ENCODE measurements at places on chromosomes 13 and 19. TPM values are rescaled to one million over a fixed set of nuclear protein-coding genes. Genes with fewer than 3 reads are reported as not detected.
A peak's percentile ranks its signal among the peaks of the same experiment; 100 is the strongest.

DNA sequence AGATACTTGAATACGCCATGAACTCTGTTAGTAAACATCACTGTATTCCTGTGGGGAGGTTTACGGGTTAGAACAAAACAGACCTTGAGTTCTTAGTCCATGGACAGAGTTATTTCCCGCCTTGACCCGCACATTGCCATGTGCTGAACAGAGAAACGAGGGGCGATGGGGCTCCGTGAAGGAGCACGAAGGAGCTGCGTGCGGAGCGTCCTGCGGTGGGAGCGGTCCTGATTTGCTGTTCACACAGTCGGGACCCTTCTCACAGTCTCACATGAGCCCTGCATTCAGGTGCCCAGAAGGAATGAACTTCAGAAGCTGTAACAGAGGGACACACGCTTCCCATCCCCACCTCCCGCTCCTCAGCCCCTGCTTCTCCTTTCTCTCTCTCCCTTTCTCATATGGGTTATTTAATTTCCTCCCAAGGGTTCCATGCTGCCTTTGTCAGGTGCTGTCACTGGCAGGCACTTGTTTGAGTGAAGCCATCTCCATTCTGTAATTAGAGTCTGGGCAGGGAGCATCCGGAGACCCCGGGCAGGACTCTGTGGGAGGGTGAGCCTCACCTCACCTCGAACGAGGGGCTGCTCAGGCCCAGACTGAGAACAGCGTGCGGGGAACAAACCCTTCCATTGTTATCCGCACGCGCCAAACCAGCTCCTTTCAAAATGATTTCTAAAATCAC is 76.9 kb downstream of the TEX29 start:
- DNase-seq, result no peak

- DNase-seq, result peak; percentile 62
Observed at GRCh38 chr13:76848596-76848995, 37.6 kb downstream of the KCTD12 start.

The SERP2 gene
- total RNA-seq, result 14.6 TPM

GRCh38 chr13:95703576-95703975 is 26.6 kb downstream of the DNAJC3 start:
- DNase-seq, result no peak

DNA sequence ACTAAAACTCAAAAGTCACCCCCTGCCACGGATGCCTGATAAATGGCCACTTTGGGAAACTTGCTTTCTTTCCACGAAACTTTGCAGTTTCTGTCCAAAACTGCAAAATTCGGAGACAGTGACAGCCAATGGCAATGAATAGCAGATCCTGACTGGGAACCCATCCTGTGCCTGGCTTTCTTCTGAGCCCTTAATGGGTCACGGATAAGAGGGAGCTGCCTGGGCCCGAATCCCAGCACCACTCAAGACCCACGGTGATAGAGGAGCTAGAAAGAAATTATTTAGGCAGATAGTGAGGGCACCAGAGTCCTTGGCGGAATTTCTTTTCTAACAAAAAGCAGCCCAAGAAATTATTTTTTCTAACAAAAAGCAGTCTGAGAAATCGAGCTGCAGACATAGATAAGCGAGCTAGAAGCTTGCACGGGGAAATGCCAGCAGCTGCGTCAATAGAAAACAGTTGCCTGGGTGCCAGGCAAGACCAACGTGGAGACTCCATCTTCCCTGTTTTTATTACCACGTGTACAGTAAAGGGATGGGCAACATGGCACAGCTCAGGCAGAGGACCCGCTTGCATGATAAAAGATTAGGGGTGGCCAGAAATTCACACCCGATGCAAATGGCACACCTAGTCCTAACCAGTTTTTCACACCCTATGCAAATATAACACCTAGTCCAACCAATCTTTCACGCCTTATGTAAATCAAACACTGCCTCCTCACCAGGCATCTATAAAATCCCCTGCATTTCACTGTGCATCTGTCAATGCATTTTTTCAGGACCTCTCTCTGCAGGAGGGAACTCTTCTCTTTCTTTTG is 7.1 kb upstream of the HSH2D start:
- DNase-seq, result no peak

- DNase-seq, result no peak
Observed at GRCh38 chr13:99307247-99307646, at the start of gene GPR183. Gene GPR183, minus strand, starts transcription at chr13:99307399. Its CDS starts 11,254 bp downstream, at chr13:99296145.

GRCh38 chr13:60152114-60152513 is 11.6 kb downstream of the DIAPH3 start:
- no peak for DNase-seq

The TEX101 gene
- total RNA-seq, result not detected

The ELSPBP1 gene
- not detected for total RNA-seq

DNA sequence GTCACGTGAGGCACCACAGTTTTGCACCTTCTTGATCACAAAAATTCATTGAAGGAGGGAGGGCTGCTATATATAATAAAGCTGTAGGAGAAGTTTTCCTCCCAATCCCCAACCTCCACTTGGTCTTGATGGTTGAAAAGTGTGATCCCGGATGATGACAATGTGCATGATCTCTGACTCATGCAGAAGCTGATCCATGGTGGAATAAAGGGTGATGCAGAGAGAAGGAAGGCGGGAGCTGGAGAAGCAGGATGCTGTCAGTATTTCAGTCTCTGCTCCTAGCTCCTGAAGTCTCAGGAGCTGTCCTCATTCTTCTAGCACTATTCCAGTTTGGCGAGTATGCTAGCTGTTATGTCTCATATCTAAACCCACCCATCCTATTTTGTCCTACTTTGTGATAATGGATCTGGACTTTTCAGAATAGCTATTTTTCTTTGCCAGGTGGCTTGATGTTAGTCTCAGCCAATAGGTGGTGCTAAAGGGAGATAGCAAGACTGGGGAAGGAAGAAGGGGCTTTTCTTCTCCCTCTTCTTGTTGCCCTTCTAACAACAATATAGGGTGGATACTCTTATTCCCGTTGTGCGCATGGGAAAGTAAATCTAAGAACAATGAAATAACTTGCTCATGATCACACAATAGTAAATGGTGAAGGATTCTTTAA is 65.6 kb upstream of the HTR2A start:
- DNase-seq, result no peak

The GPR183 gene
- 14.8 TPM for total RNA-seq

- DNase-seq, result no peak
Observed at GRCh38 chr13:112969692-112970338, 801 bp downstream of the MCF2L start.

- no peak for DNase-seq
Observed at GRCh38 chr19:32720216-32720935, 809 bp downstream of the TDRD12 start.

GRCh38 chr13:39920613-39921012 is 265.2 kb downstream of the COG6 start:
- no peak for DNase-seq

The GNA15 gene
- total RNA-seq, result 4.3 TPM

DNA sequence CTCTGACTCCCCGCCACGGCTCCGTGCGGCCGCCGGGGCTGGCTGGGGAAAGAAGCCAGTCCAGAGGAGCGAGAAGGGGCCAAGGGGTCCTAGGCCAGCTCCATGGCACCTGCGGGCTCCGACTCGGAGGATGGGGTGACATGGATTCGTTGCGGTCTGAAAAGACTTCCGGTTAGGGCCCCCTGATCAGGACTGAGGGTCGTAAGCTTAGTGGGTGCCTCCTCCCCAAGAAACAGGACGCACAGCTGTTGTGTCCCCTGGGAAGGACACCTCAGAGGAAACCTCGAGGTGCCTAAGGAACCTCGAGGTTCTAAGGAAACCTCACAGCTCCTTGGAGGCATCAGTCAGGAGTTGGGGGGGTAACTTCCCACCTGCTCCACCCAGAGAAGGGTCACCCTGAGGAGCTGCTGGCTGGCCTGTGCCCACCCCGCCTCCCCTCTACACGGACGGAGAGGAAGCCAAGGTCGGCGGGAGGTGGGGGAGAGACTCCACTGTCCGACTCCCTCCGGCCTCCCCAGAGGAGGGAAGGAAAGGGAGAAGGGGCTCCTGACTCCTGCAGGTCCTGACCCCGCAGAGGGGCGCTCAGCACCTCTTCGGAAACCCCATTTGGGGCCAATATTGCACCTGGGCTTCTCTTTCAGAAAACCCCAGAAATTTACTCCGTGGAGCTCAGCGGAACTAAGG is 855 bp downstream of the ATP12A start:
- DNase-seq, result no peak

The CABP5 gene
- total RNA-seq, result not detected

The BAX gene
- total RNA-seq, result 36.1 TPM

The SBSN gene
- not detected for total RNA-seq

- no peak for DNase-seq
Observed at GRCh38 chr13:113553511-113554332, 30.8 kb upstream of the TFDP1 start.

DNA sequence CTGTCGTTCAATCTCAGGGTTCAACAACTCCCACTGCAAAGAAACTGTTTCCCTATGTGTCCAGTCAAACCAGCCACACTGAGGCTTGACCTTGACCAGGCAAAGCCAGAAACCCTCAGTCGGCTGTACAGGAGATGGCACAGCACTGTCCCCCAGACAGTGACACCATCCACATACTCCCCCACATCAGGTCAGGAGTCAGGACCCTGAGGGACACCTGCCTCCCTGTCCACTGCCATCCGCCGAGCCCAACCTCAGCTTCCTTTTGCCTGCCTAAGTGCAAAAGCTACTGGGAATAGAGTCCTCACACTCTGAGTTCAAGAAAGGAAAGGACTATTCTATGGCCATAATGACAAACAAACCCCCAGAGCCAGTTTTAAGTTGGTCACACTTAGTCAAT is 66.8 kb downstream of the ATP7B start:
- DNase-seq, result no peak

The FXYD1 gene
- 393 TPM for total RNA-seq

- DNase-seq, result no peak
Observed at GRCh38 chr19:17495639-17496296, 15.7 kb upstream of the PGLS start.

DNA sequence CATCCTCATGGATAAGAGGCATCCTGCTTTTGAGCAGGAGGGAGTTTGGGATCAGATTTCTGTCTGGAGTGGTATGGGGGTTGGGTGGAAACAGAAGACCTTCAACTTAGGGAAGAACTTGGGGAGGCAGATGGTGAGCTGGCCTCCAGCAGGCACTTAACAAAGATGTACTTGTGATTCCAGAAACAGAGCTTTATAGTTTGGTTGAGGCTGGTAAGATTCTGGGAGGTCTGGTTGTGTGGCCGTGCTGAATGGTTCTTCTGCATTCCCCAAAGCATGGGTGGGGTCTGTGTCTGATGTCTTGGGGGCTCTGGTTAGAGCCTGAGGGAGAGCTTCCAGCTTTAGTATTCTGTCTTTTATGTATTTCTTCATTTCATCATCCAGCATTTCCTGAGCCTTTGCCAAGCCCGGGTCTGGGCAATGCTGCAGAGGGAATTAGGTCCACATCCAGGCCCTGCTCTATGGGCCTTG is 4.8 kb downstream of the MEGF8 start:
- no peak for DNase-seq

DNA sequence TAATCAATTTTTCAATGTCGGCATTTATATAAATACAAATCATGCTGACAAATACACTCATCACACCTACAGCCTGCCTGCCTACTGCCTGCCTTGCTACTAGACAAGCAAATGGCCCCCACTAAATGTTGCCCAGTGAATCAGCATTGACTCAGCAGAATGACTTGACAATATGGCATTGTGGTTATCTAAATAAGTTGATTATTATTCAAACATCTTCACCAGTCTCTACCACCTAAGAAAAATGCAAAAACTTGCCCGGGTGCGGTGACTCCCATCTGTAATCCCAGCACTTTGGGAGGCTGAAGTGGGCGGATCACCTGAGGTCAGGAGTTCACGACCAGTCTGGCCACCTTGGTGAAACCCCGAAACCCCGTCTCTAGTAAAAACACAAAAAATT is 296.1 kb downstream of the PCDH9 start:
- DNase-seq, result no peak

DNA sequence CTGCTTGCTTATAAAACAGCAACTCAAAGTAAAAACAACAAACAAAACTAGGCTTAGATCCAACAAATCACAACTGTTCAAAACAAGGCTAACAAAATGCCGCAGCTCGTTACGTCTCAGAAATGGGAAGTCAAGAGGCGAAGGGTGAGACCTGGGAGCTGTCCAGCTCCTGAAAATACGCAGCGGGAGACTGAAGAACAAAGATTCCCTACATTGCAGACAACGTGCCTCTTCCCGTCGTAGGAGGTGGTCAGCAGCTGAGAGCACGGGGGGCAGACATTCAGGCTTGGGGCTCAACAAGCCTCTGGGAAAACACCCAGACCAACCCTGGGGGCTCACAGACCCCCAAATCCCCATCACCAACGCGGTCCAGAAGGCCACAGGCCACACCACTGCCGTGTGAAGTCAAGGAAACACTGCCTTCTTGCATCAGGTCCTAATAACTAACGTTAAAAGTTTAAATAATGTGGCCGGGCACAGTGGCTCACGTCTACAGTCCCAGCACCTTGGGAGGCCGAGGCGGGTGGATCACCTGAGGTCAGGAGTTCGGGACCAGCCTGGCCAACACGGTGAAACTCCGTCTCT is 13.5 kb downstream of the PLPP2 start:
- no peak for DNase-seq

The MCEMP1 gene
- total RNA-seq, result 1.7 TPM

The PGLYRP2 gene
- not detected for total RNA-seq

The SIGLEC5 gene
- 0.71 TPM for total RNA-seq

- DNase-seq, result peak; percentile 60
Observed at GRCh38 chr19:44845286-44845611, 848 bp upstream of the NECTIN2 start.

DNA sequence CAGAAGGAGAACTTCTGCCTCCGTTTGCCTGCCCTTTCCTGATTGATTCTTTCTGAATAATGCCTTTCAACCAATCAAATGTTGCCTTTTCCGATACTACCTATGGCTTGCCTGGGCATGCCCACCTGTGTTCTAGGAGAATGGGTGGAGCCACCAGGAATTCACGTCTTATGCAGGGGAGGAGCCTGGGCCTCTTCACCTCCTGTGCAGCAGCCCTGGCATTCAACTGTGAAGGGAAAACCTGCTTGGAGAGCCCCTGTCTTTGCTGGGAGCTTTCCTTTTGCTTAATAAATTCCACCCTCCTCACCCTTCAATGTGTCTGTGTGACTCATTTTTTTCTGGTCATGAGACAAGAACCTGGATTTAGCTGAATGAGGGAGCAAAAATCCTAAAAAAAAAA is 730.7 kb downstream of the UQCRFS1 start:
- no peak for DNase-seq

The ZNF813 gene
- 1.5 TPM for total RNA-seq

DNA sequence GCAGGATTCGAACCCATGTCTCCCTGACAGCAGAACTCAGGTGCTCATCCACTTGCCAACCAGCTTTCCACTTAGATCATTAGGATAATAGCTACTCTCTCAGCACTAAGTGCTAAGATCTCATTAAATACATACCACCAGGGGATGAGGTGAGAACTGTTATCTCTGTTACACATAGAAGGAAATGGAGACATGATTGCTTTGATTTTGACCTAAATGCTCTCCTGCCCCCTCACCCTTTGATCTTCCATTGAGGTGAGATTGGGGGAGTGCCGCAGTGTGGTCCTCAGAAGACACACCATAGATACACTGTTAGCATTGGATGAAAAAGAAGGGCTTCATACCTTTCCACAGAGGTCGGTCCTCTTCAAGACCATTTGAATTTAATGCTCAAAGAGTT is 38.9 kb upstream of the NPAS1 start:
- no peak for DNase-seq

Data from left cardiac atrium (tissue), 4 donors.